ENCODE measurements at places on chromosomes 11 and 22.

DNA sequence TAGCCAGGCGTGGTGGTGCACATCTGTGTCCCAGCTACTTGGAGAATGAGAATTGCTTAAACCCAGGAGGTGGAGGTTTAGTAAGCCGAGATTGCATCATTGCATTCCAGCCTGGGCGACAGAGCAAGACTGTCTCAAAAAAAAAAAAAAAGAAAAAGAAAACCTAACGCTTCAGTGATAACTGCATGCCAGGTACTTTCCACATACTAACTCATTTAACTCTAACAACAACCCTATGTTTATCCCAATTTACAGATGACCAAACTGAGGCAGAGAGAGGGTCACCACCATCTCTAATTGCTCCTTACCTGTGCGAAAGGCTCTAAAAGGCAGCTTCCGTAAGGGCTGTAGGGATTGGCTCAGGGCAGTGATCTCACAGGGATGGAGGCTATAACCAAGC, 11.6 kb downstream of the PISD start:
- DNase-seq: no peak

DNA sequence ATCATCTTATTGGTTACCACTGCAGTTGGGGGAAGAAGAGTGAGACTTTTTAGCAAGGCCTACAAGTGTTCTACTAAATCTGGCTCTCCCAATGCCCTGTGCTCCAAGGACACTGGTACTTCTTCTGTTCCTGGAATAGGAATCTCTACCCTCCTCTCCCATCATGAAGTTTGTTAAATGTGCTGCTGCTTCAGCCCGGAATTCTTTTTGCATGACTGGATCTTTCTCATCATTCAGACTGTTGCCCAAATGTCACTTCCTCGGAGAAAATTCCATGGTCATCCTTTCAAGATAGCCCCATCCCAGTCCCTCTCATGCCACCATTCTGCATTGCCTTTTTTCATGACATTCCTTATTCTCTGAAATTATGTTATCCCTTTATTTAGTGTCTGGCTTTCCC, 400.8 kb downstream of the SOX6 start:
- DNase-seq: no peak

- no peak for DNase-seq
Measured at GRCh38 chr11:18713646-18714442, 12.1 kb downstream of the IGSF22 start.

DNA sequence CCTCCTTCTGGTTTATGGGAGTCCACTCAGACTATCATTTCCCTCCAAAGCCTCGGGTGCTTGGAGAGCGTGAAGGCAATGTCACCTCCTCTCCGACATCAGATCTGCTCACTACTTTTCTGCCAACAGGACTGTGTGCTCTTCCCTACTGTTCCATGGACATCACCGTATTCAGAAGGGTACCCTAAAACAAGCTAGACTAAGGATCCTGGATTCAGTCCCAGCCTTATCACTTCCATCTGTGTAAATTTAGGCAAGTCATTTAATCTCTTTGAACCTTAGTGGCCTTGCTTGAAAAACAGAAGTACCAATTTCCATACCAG, 78.2 kb downstream of the KCNC1 start:
- no peak for DNase-seq

DNA sequence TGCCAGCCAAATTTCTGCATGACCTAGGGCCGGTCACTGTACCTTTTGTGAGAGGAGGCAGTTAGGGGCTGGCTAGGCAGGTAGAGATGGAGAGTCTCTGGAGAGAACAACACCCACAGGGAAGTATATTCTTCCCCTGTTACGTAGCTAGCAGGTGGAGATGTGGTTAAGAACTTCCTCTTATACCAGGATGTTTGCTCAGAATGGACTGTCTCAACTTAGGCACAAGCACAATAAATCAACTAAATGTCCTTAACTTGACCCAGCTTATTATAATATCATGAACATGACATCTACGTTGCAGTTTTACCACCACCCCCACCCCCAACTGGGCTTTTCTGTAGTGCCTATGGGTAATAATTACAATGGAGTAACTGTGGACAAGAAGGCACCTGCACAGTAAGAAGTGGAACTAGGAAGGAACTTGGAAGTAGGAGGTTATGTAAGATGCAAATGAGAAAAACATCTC, 60.7 kb upstream of the MPEG1 start:
- DNase-seq: no peak

- DNase-seq: no peak
Measured at GRCh38 chr22:35065796-35066218, at the start of gene ISX. ISX (plus strand) TSS chr22:35066158; CDS start chr22:35067088, 930 bp downstream.

DNA sequence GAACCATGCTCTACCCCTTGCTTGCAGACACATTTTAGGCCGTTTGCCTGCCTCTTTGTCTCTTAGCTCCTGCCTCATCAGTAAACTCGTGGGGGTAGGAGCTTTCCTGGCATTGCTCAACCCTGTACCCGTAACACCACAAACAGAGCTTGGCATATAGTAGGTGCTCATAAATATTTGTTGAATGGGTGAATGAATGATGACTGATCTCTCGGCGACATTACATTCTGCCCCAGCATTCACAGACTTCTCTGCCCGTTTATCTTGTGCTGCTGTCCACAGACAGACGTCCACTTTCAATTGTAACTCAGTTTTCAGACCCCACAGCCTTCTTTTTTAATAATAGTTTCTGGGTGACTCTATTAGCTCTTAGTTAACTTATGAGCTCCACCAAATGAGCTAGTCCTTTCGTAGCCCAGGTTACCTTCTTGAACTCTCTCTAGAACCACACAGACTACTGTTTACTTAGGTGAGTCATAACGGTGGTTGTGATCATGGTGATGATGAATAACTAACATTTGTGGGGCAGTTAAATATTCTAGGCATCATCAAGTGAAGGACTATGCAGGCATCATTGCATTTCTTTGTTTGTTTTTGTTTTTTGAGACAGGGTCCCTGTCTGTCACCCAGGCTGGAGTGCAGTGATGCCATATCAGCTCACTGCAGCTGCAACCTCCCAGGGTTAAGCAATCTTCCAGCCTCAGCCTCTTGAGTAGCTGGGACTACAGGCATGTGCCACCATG, 188.4 kb downstream of the ADAMTS15 start:
- no peak for DNase-seq

DNA sequence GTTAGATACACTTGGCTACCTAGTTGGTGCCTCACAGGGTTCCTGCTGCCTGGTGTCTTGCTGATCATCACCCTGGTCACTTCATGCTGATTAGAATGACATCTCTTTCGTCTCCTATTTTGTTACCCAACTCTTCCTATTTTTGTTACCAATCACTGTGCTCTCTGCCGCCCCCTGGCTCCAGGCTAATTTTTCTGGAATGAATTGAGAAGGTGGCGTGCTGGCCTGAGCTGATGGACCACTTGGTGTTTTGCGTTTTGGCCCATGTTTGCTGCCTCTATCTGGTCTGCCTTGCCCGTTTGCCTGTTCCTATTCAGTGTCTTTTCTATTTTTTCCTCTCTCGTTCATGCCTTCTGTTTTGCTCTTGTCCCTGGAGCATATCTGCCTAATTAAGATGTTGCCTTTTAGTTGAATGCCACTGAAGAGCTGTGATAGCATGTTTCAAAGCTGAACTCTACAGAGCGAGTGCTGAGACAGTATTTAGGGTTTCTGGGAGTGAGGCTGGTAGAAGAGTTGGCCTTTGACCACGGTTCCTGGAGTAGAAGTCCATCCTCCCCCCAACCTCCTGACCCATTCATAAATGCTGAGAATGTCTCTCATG, 5.9 kb upstream of the ATF4 start:
- no peak for DNase-seq

DNA sequence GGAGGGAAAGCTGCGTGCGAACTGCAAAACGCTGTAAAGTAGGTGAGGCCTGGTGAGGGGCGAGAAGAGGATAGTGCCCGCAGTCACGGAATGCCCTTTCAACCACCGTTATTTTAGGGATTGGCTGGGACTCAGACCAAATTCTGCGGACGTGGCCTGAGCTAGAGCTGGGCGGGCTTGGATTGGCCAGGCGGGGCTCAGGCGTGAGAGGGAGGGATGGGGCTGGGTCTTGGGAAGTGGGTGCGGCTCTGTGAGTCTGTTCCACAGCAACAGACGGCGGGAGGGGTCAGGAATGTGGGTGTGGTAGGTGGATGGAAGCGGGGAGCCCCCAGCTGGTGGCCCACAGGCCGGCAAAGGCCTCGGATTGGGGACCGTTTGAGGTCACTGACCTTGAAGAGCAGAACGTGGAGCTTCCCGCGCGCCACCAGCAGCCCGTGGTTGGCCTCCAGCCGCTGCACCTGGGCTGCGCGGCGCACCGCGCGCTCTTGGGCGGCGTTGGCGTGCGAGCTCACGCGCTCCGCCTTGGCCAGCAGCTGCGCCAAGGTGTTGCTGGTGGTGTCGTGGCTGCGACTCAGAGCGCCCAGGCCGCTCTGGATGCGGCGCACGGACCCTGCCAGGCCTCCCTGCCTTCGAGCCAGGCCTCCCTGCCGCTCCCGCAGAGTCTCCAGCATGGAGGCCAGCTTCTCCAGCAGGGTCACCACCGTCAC, 444 bp downstream of the CAVIN3 start:
- no peak for DNase-seq

DNA sequence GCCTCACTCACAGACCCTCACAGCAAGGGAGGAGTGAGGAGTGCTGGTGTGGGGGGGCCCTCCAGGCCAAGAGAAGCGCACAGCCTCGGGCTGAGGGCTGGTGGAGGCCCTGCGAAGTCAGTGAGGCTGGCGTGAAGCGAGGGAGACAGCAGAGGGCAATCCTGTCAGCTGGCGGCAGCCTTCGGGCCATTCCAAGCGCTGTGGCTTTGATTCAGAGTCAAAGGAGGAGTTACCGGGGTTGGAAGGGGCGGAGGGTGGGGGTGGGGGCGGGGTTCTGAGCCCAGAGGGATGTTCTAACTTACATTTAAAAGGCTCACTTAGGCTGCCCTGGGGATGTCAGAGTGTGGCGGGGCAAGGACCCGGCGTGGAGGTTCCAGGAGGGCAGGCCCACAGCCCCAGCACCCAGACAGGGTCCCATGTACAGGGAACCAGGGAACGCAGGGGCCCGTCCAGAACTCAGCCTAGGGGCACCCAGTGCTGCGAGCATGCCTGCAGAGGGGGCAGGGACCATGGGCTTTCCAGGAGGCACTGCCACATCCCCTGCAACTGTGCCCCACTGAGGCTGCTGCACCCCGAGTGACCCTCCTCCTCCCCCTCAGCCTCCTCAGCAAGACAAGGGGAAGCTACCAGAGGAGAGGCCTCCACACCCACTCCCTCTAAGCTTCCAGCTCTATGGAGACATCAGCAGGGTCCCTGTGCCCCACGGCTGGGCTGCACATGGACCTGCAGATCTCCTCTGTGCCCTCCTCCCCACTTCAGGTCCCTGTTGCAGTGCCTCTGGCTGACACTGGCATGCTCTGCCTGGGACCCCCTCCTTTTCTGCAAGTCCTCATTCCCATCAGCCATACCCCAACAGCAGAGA, 39.7 kb upstream of the TTLL12 start:
- no peak for DNase-seq

GRCh38 chr11:33617672-33618350, 82.8 kb downstream of the C11orf91 start:
- no peak for DNase-seq

DNA sequence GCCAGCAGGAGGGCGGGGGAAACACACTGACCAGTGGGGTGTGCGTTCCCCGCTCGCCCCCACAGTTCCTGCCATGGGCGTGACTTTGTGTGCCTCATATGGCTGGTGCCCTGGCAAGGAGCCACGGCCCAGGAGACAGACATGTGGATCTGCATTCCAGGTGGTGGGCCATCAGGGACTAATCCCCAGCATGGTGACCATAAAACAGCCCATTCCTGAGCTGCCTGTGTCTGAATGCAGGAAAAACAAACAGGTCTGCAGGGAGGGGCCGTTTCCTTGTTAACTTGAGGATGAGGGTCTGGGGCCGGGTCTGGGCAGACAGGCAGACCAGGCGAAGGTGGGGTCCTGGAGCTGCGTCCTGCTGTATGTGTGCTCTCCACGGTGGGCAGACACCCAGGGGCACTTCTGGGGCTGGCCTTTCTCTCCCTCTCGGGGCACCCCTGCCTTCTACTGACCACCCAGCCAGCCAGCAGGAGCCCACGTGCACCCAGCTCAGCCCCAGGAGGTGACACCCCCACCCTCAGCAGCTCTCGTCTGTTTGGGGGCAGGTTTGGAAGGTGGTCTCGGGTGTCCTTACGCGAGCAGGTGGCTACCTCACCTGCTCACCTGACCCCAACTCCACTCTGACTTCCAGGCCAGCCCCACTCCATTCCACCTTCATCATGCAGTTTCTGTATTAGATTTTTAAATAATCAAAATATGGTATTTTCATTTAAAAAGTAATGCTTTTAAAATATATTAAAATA, 120.3 kb downstream of the KCNQ1OT1 start:
- no peak for DNase-seq

- no peak for DNase-seq
Measured at GRCh38 chr11:48064306-48064705, 83.9 kb downstream of the PTPRJ start.

- DNase-seq: no peak
Measured at GRCh38 chr22:33005476-33005875, 52.7 kb downstream of the SYN3 start.

DNA sequence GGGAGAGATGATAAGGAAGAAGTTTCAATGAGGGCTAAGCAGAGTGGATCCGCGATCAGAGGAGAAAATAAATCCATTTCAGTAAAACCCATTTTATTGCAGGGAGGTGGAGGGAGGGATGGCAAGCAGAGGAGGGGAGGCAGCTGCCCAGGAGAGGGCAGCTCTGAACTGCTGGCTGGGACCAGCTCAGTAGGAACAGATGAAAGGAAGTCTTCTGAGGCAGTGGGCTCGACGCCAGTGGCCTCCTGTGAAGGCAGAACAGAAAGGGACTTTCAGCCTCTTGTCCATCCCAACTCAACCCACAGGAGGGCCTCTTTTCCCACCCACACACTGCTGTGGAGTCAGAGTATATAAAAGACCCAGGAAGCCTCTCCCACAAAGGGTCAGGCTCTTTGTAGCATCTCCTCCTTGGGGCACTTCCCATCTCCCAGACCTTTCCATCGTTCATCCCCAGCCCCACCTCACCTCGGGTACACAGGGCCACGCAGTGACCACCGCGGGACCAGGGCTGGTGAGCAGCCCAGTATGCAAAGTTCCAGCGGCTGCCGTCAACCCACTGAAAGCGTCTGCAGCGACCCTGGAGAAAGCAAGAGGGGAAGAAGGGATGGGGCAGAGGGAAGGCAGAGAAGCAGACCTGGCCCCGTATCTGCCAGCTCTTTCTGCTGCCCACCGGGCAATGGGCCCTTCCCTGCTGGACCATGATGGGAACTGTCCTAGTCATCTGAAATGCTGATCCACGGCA, 3.0 kb downstream of the PRG2 start:
- DNase-seq: no peak

- DNase-seq: peak; percentile 81
Measured at GRCh38 chr11:4393209-4393857, at the start of gene TRIM21. TRIM21 (minus strand) TSS chr11:4393702; CDS start chr11:4390409, 3,293 bp downstream.

DNA sequence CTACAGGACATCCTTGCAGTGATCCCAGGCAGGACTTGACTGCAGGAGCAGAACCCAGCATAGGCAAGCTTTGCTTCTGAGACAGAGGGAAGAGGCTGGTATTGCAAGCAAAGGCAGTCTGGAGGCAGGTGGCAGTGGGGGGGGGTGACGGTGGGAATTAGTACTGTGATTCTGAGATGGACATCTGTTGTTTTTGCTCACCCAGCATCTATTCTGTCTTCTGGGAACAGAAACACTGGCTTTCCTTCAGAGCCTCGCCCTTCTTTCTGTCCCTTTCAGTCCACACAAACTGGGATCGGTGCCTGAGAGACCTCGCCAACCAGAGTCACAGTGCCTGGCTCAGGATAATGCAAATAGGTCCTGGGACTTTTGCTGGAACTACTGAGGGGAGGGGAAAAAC, 31.2 kb upstream of the RASL10A start:
- DNase-seq: no peak

GRCh38 chr11:33362051-33362910, 105.1 kb downstream of the HIPK3 start:
- no peak for DNase-seq
